ENCODE measurements at places on chromosomes 11 and 22.

DNA sequence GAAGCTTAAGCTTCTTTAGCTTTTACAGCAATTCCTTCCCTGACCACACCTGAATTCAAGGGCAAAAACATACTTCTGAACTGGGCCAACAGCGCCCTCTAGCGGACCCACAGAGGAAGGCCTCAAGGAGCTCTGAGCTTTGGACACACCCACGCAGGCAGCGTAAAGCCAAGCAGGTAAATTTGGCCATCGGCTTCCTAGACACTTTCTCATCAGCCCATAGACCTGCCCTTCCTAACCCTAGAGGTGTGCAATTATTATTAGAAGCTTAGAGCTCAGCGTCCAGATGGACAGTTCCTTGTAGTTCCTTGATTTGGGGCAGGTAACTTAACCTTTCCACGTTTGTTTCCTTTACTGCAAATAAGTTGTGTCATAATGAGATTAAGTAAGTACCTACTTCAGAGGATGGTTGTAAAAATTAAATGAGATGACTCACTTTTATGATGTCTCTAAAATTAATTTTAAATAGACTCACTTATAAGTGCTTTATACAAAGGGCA, 25.7 kb upstream of the HMGXB4 start:
- peak; percentile 63 for DNase-seq

- peak; percentile 69 for DNase-seq
Observed at GRCh38 chr22:42294034-42294985, 23.9 kb upstream of the TCF20 start.

GRCh38 chr22:36870250-36870649, 9.4 kb downstream of the NCF4 start:
- DNase-seq: no peak

DNA sequence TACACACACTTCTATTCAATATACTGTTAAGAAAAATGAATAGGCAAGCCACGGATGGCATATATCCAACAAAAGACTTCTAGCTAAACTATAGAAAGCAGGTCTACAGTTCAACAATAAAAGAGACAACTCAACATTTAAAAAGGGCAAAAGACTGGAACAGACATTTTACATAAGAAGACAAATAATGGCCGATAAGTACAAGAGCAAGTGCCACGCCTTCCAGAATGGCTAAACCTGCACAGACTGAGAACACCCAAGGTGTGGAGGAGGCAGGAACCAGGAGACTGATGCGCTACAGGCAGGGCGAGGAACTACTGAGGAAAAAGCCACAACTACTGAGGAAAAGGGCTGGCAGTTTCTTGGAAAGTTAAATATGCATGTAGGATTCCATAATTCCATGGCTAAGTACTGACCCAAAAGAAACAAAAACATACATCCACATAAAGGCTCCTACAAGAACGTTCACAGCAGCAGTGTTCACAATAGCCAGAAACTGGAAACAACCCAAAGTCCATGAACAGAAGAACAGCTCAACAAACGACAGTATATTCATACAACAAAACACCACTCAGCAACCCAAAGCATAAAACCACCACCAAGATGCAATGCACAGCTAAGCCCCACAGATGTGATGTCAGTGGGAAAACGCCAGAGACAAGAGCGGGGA, 9.6 kb upstream of the MOB2 start:
- DNase-seq: no peak

DNA sequence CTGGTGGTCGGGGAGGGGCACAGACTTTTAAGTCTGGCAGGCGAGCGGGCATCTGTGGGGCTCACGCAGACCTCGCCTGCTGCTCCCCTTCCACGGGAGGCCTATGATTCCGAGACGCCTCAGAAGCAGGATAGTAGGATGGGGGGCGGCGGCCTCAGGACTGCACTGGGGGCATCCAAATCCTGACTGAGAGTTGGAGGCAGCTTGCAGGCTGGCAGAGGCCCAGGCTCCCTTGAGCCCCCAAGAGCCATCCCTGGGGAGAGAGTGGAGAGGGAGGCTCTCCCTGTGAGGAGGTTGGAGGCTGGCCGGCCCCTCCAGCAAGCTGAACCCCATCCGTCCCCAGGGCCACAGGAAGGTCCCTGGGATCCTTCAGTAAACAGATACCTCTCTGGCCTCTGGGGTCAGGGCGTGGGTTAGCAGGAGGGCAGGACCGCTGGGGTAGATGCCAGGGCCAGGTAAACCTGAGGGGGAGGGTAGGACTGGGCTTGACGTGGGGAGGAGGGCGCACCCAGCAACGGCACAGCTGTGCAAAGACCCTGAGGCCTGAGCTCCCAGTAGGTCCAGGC, 33.3 kb downstream of the SBF1 start:
- DNase-seq: no peak

- peak; percentile 94 for DNase-seq
Observed at GRCh38 chr22:36365020-36365411, 22.8 kb downstream of the MYH9 start.

GRCh38 chr11:86787656-86788055, 12.7 kb upstream of the PRSS23 start:
- no peak for DNase-seq

DNA sequence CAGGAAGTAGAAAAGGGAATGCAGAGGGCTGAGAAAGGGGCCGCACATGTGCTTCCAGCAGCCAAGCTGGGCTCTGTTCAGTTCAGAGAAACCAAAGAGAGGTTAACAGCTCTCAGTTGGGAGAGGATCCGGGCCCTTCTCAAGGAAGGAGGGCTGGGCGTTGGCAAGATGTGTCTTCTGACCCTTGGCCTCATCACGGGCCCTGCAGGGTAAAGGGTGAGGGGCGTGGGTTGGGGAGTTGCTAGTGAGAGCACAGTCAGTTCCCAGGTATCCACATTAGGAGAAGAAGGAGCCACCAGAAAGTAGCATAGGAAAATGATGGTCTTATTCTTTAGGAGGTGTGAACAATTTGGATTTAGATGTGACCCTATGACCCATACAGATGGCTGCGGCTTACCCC, 73.0 kb downstream of the OSBP2 start:
- no peak for DNase-seq

DNA sequence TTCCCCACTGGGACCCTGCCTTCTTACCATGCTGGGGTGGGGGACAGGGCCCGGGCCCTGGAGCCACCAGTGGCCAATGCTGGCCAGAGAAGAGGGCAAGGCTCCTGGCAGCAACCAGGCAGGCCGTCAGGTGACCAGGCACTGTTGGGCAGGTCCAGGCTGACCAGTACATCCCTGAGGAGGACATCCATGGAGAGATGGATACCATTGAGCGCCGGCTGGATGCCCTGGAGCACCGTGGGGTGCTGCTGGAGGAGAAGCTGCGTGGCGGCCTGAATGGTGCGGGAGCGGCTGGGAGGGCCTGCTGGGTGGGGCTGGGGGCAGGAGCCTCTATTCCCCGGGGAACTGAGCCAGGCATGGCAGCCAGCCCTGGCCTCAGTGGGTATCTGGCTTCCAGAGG, 21.0 kb downstream of the C22orf23 start:
- no peak for DNase-seq

- no peak for DNase-seq
Observed at GRCh38 chr11:104979839-104980238, 11.5 kb upstream of the CASP4 start.

GRCh38 chr11:66889960-66890359, 33.1 kb downstream of the LRFN4 start:
- no peak for DNase-seq

GRCh38 chr11:77568306-77568705, 21.4 kb upstream of the AQP11 start:
- DNase-seq: no peak

- no peak for DNase-seq
Observed at GRCh38 chr11:78395597-78395996, 22.0 kb downstream of the GAB2 start.

GRCh38 chr22:45157907-45158306, 5.8 kb upstream of the NUP50 start:
- DNase-seq: no peak

DNA sequence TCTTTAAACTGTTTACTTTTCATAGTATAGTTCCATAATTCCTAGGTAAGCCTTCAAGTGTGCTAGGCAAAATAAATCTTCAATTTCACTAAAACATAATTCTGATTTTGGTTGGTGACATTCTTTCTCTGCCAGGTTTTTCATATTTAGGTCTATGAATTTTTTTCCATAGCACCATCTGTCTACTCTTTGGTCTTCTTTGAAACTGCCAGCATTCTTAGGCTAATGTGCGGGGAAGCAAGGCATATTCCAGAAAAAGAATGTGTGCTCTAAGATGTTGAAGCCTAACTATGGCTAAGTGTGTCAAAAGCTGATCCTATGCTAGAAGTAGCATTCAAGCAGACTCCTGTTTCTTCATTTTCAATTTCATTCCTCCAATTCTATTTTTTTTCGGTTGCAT, 213.9 kb upstream of the C11orf87 start:
- DNase-seq: no peak

DNA sequence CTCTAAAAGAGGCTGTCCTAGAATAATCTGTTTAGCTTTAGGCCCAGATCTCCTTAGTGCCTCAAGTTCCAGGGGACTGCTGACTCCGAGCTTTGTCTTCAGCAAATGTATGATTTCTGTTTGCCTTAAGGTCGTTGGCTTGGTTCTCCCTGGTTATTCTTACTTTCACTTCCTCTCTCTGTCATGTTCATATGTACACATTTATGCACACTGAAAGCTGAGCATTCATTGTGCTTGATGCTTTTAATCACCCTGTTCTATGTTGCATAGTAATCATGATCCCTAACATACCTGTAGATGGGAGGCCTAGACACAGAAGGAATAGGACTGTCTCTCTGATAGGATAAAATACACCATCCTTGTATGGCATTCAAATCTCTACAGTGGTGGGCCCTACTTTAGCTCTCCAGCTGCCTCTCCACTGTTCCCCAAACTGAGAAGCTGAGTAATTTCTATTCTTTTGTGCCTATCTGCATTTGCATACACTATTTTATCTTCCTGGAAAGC, 7.2 kb downstream of the PPFIBP2 start:
- no peak for DNase-seq

DNA sequence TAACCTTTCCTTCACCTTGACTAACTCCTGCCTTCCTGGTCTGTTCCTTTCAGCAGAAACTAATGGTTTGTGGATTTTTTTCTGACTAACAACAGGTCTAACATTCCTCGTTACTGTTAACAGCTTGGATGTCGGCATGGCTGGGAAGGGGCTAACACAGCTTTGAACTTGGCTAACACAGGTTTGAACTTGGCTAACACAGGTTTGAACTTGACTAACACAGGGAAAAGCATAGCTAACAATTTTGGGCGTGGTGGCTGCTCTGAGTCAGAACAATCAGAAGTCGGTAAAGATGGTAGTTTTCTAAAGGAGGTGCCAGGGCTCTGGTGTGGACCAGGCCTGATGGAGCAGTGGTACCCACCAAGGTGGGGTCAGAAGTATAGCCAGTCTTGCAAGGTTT, 16.1 kb downstream of the MIAT start:
- DNase-seq: no peak

DNA sequence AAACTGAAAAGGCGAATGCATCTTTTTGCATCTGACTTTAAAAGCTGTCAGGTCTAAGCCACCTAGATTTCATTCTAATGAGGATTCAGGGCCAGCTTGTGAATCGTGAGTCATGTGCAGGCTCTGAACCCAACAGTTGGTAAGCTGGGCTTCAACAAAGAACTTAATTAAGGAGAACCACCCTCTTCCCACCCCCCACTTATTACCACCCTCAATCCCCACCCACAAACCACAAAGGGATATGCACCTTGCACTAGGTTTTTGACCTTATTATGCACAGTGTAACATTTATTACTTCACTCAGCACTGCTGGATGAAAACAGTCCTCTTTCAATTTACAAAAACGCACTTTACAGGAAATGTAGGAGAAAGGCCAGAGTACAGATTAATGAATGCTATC, 94.1 kb upstream of the LIN7C start:
- no peak for DNase-seq

- no peak for DNase-seq
Observed at GRCh38 chr22:50688448-50688847, 15.8 kb downstream of the SHANK3 start.

- DNase-seq: no peak
Observed at GRCh38 chr11:100939571-100939970, 190.0 kb downstream of the PGR start.

DNA sequence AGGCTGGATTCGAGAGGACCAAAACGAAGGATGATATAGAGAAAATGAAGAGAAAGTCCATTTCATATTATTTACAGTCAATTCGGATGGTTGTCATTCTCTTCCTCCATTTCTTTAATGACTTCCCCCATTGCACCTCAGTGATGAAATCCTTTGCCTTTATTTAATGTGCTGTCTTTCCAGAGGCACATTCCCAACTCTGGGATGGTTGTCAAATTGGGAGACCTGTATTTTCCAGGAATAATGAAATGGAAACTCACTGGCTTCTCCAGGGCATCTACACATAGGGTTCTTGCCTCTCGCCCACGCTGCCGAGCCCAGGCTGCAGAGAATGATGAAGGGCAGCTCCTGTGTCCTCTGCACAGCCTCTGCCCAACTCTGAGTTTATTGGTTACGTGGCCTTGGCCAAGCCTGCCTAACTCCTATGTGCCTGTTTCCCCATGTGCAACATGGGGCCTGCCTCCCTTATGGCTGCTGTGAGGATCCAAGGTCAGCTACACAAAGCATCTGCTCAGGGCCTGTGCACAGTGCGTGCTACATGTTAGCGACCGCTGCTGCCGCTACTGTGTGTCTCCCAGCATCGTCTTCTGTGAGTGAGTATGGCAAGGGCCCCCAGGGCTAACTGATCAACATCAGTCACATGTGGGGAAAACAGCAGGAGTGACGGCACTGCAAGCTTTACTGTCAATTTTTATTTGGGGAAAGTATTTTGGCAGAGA, 81.5 kb upstream of the BID start:
- DNase-seq: no peak

- DNase-seq: no peak
Observed at GRCh38 chr11:105738251-105738650, 128.4 kb downstream of the GRIA4 start.

GRCh38 chr11:96015906-96016565, 92.1 kb upstream of the MTMR2 start:
- DNase-seq: no peak

GRCh38 chr11:112226831-112227401, 688 bp downstream of the PTS start:
- no peak for DNase-seq

DNA sequence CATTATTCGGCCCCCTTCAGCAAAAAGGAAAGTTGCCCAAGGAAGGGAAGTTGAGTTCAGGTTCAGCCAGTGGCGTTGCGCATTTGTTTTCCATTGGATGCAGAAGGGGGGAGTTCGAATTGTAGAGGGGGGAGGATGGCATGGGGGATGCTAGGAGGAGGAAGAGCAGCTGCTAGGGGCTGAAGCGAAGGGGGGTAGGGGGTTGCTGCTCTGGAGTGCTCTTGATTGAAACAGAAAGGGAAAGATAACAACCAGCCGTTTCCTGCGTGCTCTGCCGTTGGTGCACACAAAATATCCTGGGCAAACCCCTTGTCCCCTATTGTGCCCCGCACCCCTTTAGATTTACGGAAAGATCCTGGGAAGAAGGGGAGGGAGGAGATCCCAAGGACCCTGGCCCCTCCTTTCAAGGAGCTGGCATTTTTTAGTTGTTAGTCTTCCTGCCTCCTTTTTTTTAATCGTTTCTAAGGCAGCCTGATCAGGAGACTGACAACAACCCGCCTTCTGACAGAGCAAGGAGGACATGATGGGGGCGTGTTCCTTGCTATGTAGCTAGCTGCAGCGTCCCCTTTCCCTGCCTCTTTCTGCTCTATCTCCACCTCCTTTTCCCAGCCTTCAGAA, 2.1 kb downstream of the KMT2A start:
- peak; percentile 31 for DNase-seq

- no peak for DNase-seq
Observed at GRCh38 chr22:23632178-23632577, at the start of gene DRICH1. Gene DRICH1, minus strand, starts transcription at chr22:23632321. Its CDS starts 298 bp downstream, at chr22:23632023.
